ENCODE measurements at places on chromosomes 11 and 22. TPM values are rescaled to one million over a fixed set of nuclear protein-coding genes. Genes with fewer than 3 reads are reported as not detected.
A peak's percentile ranks its signal among the peaks of the same experiment; 100 is the strongest.

CRYBB2 gene
- total RNA-seq, result 1.4 TPM

CRACR2B gene
- total RNA-seq, result 9.4 TPM

CDHR5 gene
- not detected for total RNA-seq

SLC7A4 gene
- 4.1 TPM for total RNA-seq

CCDC73 gene
- total RNA-seq, result not detected

CHRNA10 gene
- 0.40 TPM for total RNA-seq

CLDN5 gene
- total RNA-seq, result 203 TPM

TRPM5 gene
- 0.10 TPM for total RNA-seq

SYT8 gene
- not detected for total RNA-seq

- no peak within 1 kb of the TSS for H3K27ac ChIP-seq
- H3K36me3 ChIP-seq, result peaks cover 11% of the 10 kb centered on the region
- DNase-seq, result no peak
- peaks cover 23% of the 10 kb centered on the region for H3K27me3 ChIP-seq
- no peak within 1 kb of the TSS for H3K4me3 ChIP-seq
These were observed at the start of gene ADORA2A for GRCh38 chr22:24427500-24428164. ADORA2A (plus strand) TSS chr22:24427599; CDS start chr22:24433405, 5,806 bp downstream.

DNA sequence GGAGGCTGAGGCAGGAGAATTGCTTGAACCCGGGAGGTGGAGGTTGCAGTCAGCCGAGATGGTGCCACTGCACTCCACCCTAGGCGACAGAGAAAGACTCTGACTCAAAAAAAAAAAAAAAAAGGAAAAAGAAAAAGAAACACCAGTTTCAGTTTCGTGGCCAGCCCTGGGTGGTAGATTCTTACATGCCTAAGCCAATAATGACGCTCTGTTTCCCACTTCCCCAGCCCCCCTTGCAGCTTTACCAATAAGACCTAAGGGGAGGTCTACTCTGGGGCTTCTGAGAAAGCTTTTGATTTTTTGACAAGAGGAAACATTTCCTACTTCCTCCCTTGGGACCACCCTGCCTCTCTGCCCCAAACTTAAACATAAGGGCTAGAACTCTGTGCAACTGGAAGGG, 30.0 kb upstream of the PTPRJ start:
- DNase-seq, result no peak
- H3K36me3 ChIP-seq, result no peaks in the 10 kb centered on the region
- no peak overlapping the region for H3K4me3 ChIP-seq
- no peaks in the 10 kb centered on the region for H3K4me1 ChIP-seq
- no peak overlapping the region for H3K27ac ChIP-seq

GRCh38 chr22:48576333-48577013, 1251.2 kb downstream of the BRD1 start:
- peaks cover 54% of the 10 kb centered on the region for H3K4me1 ChIP-seq
- H3K27me3 ChIP-seq, result no peaks in the 10 kb centered on the region
- peaks cover 24% of the 10 kb centered on the region for H3K36me3 ChIP-seq
- DNase-seq, result no peak
- no peak overlapping the region for H3K27ac ChIP-seq
- peak overlapping the region; percentile 46 for H3K4me3 ChIP-seq

- DNase-seq, result no peak
- no peaks in the 10 kb centered on the region for H3K27me3 ChIP-seq
- no peak overlapping the region for H3K4me3 ChIP-seq
These were observed 26.6 kb upstream of the CPT1A start for GRCh38 chr11:68868221-68868835.

GRCh38 chr11:65529475-65530156, 4.7 kb downstream of the SCYL1 start:
- no peaks in the 10 kb centered on the region for H3K27me3 ChIP-seq
- H3K4me1 ChIP-seq, result peaks cover 30% of the 10 kb centered on the region
- no peak for DNase-seq
- H3K36me3 ChIP-seq, result peaks cover 83% of the 10 kb centered on the region
- peak overlapping the region; percentile 42 for H3K27ac ChIP-seq

GRCh38 chr11:88332851-88333250, 4.7 kb downstream of the CTSC start:
- H3K4me3 ChIP-seq, result no peak overlapping the region
- H3K27ac ChIP-seq, result no peak overlapping the region
- peaks cover 6% of the 10 kb centered on the region for H3K27me3 ChIP-seq
- no peak for DNase-seq

GRCh38 chr11:94638902-94639373, 71.8 kb downstream of the PIWIL4 start:
- H3K4me3 ChIP-seq, result no peak overlapping the region
- H3K27me3 ChIP-seq, result no peaks in the 10 kb centered on the region
- no peak for DNase-seq
- no peaks in the 10 kb centered on the region for H3K4me1 ChIP-seq

DNA sequence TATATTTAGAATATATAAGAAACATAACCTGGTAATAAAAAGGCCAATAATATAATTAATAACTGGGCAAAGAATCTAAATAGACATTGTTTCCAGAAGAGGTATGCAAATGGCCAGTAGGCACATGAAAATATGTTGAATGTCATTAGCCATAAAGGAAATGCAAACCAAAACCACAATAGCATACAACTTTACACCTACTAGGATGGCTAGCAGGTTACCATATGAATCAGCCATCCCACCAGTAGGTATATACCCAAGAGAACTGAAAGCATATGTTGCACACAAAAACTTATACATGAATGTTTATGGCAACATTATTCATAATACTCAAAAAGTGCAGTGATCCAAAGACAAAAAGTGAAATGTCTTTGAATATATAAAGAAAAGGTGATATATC, 2.7 kb upstream of the OR2D2 start:
- H3K36me3 ChIP-seq, result no peaks in the 10 kb centered on the region
- no peak for DNase-seq
- H3K27ac ChIP-seq, result no peak overlapping the region
- no peaks in the 10 kb centered on the region for H3K4me1 ChIP-seq

GRCh38 chr22:31079095-31079642, 1.9 kb upstream of the SMTN start:
- H3K4me3 ChIP-seq, result no peak overlapping the region
- no peaks in the 10 kb centered on the region for H3K27me3 ChIP-seq
- H3K36me3 ChIP-seq, result no peaks in the 10 kb centered on the region
- H3K27ac ChIP-seq, result peak overlapping the region; percentile 25

DNA sequence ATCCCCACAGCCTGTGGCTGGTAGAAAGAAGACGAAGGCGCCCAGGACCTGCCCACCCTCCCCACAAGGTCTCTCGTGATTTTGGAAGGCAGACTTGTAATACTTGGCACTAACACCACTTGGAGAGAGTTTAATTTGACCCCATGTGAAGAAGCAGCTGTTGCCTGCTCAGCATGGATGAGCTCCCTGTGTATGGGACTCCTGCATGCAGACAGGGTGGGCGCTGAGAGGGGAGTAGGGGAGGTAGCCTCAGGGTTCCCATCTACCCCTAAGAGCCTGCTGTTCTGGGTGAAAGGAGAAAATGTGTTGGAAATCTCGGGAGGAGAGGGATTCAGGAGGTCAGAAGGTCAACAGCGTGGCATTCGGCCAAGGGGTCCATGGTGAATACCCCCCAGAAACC, 625.9 kb downstream of the TBC1D22A start:
- H3K4me1 ChIP-seq, result peaks cover 20% of the 10 kb centered on the region
- H3K27me3 ChIP-seq, result no peaks in the 10 kb centered on the region
- H3K27ac ChIP-seq, result no peak overlapping the region

DNA sequence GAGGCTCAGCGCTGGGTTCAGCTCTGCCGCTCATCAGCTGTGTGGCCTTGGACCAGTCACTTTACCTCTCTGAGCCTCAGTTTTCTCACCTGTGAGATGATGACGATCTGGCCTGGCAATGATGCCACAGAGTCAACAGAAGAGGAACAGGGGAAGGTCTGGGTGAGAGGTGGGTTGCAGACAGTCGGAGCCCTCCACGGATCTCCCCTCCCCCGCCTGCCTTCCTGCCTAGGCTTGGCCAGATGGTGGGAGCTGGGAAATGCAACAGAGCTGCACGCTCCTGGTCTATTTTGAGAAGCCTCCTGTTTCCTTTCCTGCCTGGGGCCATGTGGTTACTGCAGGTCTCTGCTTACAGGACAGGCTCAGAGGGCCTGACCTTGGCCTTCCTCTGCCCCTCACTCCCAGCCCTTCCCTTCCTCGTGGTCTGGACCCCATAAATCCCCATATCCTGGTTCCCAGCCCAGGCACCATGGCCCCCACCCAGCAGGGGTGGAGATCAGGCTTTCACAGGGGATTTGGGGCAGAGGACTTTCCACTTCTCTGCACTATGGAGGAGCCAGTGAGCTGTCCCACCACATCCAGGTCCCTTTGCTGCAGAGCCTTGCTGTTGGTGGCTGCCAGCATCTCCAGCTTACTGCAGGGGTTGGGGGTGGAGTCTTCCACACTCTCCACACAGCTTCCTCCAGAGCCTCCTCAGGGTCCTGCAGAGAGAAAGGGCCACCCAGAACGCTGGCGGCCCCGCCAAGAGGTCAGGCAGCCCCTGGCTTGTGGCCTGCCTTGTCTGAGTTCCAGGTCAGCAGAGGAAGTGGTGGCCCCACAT, 46.9 kb downstream of the C11orf96 start:
- peak overlapping the region; percentile 42 for H3K27ac ChIP-seq
- DNase-seq, result no peak
- H3K4me3 ChIP-seq, result no peak overlapping the region
- no peaks in the 10 kb centered on the region for H3K27me3 ChIP-seq
- peaks cover 50% of the 10 kb centered on the region for H3K4me1 ChIP-seq

DNA sequence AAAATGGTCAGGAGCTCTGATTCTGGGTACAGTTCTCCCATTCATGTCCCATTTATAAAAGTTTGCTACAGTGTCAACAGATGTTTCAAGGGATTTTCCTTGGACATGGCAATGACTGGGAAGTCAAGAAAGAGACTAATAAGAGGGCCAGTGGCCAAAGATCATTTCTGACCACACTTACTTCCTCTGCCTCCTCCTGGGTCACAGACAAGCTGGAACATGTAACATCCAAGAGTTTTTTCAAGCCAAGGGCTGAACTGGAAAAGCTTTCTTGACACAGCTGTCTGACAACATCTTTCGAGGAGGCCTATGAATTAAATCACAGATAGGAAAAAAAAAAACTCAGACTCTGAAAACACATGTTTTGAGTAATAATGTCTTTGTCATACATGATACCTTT, 8.7 kb downstream of the COMMD9 start:
- H3K4me3 ChIP-seq, result no peak overlapping the region
- no peak overlapping the region for H3K27ac ChIP-seq
- H3K27me3 ChIP-seq, result no peaks in the 10 kb centered on the region
- peaks cover 15% of the 10 kb centered on the region for H3K4me1 ChIP-seq

GRCh38 chr11:72643547-72643946, 30.7 kb downstream of the PDE2A start:
- H3K4me3 ChIP-seq, result no peak overlapping the region
- no peaks in the 10 kb centered on the region for H3K36me3 ChIP-seq
- DNase-seq, result no peak
- peaks cover 25% of the 10 kb centered on the region for H3K4me1 ChIP-seq
- peaks cover 36% of the 10 kb centered on the region for H3K27me3 ChIP-seq
- H3K27ac ChIP-seq, result no peak overlapping the region

DNA sequence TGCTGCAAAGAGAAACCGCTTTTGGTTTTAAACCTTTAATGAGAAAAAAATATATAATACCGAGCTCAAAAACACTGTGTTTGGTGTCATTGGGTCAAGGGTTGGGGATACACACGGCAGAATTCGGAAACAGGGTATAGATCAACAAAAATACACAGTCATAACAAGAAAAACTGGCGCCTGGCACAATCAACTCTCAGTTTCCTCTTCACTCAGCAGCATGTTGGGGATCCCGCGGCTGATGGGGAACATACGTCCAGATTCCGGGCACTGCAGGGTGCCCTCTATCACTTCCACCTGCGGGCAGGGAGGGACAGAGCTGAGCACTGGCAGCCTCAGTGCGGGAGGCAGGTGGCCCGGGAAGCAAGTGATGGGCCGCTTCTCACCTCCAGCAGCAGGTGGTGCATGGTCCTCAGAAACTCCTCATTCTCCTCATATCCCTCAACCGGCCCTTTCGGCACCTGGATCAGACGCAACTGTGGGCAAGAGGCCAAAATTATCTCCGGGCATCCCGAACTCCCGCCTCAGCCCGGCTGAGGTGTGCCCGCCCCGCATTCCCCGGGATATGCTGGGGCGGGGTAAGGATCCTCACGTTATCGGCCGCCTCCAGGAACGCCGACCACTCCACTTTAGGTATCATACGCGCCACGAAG, 561 bp downstream of the TRMT112 start:
- H3K4me1 ChIP-seq, result peaks cover 24% of the 10 kb centered on the region
- H3K4me3 ChIP-seq, result peak overlapping the region; percentile 98
- H3K27me3 ChIP-seq, result no peaks in the 10 kb centered on the region
- H3K27ac ChIP-seq, result peak overlapping the region; percentile 100
- H3K36me3 ChIP-seq, result peaks cover 61% of the 10 kb centered on the region
- DNase-seq, result no peak

GRCh38 chr11:72899238-72899637, 85.0 kb downstream of the ATG16L2 start:
- H3K36me3 ChIP-seq, result no peaks in the 10 kb centered on the region
- DNase-seq, result no peak
- no peaks in the 10 kb centered on the region for H3K27me3 ChIP-seq
- no peak overlapping the region for H3K27ac ChIP-seq
- H3K4me3 ChIP-seq, result no peak overlapping the region

GRCh38 chr11:64489831-64490441, 101.1 kb upstream of the SLC22A12 start:
- DNase-seq, result peak; percentile 61
- no peaks in the 10 kb centered on the region for H3K36me3 ChIP-seq
- no peak overlapping the region for H3K27ac ChIP-seq
- H3K27me3 ChIP-seq, result no peaks in the 10 kb centered on the region

- no peak for DNase-seq
- peaks cover 5% of the 10 kb centered on the region for H3K4me1 ChIP-seq
- H3K27ac ChIP-seq, result peak overlapping the region; percentile 83
These were observed 93.2 kb upstream of the APOA1 start for GRCh38 chr11:116930586-116930985.

DNA sequence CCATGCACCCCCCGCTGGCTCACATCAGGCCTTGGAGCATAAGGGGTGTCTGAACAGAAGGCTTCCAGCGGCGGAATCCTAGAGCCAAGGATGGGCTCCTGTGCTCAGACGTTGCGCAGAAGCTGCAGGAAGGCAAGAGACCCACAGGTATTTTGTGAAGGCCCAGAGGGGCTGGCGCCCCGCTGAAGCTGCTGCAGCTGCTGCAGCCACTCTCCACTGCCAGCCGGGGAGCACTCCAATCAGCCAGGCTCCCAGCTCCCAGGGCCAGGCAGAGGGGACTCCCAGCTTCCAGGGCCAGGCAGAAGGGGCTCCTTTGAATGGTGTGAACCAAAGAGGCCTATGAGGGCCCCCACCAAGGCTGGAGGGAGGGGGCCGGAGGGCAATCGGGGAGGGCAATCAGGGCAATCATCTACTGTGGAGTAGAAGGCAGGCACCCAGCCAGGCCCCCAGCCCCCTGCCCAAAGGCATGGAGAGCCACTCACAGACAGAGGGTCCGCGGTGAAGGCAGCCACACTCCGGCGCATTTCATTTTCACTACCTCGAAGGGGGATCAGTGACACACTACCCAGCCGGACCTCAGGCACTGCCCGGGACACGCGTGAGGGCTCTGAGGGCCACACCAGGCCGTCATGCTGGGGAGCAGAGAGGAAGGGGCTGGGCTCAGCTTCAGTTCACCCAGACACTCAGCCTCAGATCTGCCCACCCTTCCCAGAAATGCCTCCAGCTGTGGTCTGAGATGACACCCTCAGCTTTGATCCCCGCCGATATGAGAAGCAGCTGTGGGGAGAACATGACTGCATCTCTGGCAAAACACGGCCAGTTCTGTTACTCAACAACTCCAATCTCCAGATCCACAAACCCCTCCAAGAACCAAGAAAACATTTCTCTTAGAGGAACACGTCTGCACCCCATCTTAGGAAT, 11.6 kb upstream of the PDE2A start:
- H3K36me3 ChIP-seq, result peaks cover 57% of the 10 kb centered on the region
- peaks cover 20% of the 10 kb centered on the region for H3K4me1 ChIP-seq
- DNase-seq, result no peak
- H3K27me3 ChIP-seq, result no peaks in the 10 kb centered on the region
- H3K27ac ChIP-seq, result no peak overlapping the region
- H3K4me3 ChIP-seq, result no peak overlapping the region

All from spinal cord (tissue), 10 donors.